ENCODE measurements at places on chromosomes 12 and 14. TPM values are rescaled to one million over a fixed set of nuclear protein-coding genes. Genes with fewer than 3 reads are reported as not detected.

GRCh38 chr12:132411457-132411856 lies 78.5 kb upstream of the FBRSL1 start:
- DNase-seq = no peak

- DNase-seq = no peak
Measured at GRCh38 chr14:20775901-20776300, 5.2 kb upstream of the RNASE6 start.

DNA sequence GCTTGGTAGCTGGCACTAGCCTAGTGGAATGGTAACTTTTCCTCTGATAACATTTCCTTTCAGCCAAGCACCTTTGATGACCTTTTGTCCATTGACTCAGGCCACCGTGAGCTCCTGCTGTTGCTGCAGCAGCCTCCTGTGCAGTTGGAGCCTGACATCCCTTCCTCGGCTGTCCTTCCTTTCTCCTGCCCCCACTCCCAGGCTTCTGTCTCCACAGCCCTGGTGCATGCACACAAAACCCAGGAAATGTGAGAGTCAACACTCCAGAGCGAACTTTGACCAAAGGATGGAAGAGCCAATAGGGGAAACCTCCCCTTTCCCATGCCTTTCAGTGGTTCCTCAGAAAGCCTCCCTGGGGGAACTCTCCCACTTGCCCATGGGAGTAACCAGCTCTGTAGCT lies 115.0 kb downstream of the TMEM260 start:
- no peak for DNase-seq

- no peak for DNase-seq
Measured at GRCh38 chr12:119783787-119784186, 93.3 kb downstream of the CIT start.

DNA sequence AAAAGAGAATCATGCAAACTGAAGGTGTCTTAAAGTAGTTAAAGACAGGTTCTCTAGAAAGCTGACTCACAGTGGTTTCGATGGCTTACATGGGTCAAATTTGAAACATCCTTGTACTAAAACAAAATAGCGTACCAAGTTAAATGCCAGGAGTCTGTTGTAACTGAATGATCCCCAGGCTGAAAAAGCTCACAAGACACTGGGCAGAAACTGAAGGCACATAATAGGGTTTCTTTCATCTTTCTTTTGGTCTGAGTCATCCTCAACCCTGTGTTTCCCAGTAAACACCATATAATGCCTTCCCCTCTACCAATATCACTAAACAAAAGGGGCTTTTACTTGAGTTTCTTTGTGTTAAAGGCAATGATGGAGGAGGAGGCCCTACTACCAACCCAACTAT lies 12.8 kb downstream of the ZFYVE1 start:
- DNase-seq = no peak

- no peak for DNase-seq
Measured at GRCh38 chr14:72613231-72613974, 280.5 kb downstream of the DPF3 start.

- DNase-seq = no peak
Measured at GRCh38 chr12:65655074-65655493, 169.2 kb upstream of the HMGA2 start.

- no peak for DNase-seq
Measured at GRCh38 chr12:953776-954175, 4.3 kb upstream of the RAD52 start.

DNA sequence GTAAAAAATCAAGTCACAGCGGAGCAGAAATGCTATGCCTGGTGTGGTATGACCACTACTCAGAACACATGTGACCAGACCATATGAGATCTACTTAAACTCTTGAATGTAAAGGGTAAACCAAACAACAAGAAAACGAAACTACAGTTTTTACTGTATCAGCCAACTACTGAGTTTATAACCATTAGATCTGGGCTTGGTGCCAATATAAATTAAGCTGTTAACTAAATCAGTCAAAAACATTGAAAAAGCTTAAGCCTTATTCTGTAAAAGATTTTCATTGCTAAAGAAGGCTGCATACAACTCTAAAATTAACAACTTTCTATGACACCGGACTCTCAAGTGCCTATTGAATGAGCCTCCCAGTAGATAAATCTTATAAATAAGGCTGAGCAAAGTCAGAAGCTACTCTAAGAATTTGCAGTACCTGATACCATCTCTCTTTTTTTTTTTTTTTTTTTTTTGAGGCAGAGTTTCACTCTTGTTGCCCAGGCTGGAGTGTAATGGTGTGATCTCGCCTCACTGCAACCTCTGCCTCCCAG lies 35.4 kb downstream of the SPTLC2 start:
- DNase-seq = no peak

- DNase-seq = no peak
Measured at GRCh38 chr12:24378548-24379407, 429.3 kb upstream of the SOX5 start.

DNA sequence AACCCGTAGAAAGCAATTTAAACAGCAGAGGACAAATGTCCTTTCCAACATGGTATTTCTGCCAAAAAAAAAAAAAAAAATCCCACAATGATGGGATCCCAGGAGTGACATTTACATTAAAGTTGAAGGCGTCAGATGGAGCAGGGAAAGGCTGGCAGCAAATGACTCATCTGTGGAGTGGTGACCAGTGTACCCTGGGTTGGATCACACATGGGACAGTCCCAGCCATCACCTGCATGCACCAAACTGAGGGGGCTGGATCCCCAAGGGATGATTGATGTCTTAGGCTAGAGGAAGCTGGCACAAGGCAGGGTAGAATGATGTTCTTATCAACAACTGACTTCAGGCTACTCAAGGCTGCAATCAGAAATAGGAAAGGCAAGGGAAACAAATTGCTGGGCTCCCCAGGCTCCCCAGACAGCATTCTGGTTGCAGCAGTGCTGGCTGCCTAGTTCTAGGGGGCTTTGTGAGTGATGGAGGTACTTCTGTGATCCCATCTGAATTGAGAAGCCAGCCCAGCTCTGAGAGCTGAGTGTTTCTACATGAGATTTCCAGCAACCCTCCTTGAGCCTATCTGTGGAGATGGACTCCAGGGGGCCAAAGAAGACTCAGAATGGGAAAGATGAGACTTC lies 117.9 kb downstream of the DPF3 start:
- no peak for DNase-seq

GRCh38 chr14:42555365-42555764 lies 948.7 kb downstream of the LRFN5 start:
- DNase-seq = no peak

DNA sequence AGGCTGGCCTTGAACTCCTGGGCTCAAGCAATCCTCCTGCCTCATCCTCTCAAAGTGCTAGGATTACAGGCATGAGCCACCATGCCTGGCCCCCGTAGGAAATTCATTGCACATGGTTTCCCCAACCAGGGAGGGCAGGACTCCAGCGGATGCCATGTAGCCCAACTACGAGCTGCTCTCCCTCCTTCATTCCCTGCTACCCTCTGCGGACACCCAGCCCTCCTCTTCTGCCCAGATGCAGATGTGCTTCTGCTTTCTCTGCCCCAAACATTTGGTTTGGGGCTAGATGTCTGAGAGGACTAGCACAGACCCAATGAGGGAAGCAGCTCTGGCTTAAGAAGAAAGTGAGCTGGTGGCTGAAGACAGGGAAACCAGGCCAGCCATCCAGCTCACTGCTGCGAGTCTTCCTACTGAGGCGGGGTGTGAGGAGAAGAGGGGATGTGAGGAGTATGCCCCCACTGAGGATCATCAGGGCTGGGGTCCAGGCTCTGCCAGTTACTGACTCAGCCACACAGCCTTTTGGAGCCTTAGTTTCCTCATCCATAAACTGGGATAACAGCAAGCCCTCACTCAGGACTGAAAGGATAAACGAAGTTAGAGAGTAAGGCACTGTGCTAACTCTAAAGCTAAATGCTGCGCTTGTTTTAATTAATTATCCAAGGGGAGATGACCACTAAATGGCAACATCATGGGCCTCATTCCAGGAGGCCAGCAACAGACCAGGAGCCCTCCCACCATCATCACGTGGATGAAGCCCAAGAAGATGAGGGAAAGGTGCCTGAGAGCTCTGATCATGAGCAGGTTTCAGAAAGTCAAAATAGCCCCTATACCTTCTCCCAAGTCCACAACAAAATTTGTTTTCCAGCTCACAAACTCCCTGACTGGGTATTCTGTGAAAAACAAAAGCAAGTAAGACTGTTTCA lies 10.9 kb downstream of the CTDSP2 start:
- DNase-seq = no peak

GRCh38 chr12:76312315-76312714 lies 35.9 kb downstream of the BBS10 start:
- no peak for DNase-seq

DNA sequence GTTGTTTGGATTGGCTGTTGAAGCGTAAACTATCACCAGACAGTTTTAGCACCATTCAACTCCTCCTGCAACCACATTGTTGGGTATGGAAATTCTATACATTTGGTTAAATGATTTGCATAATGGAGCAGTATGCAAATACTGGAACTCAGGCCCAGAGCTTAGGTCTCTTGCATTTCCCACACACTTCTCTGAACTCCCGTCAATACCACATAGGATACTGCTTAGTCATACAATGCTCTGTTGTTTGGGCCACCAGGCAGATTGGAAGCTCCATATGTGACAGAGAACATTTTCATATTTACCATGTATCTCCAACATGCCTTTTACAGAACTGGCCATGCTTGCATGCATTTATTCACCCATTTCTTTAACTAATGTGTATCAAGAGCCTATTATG lies 78.0 kb downstream of the IFNG start:
- DNase-seq = no peak

DNA sequence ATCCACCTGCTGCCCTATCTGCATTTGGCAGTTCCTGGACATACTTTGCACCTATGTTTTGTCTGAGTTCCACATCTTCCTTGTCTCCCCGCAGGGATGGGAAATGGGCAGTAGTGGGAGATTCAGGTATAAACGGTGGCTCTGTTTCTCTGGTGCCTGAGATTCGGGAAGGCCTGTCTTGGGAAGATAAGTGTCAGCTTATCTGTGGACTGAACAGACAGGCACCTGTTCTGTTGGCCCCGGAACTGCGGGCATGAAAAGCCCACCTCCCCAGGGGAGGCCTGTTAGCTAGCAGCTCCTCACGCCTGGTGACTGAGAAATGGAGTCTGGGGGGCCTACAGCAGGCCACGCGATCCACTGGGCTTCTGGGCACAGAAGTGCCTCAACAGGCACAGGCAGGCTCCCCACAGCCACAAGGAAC lies 5.8 kb downstream of the PHB2 start:
- DNase-seq = no peak

GRCh38 chr12:90331821-90332220 lies 623.2 kb downstream of the CCER1 start:
- DNase-seq = no peak

- peak; percentile 55 for DNase-seq
Measured at GRCh38 chr12:49698619-49699545, 8.3 kb downstream of the FMNL3 start.

DNA sequence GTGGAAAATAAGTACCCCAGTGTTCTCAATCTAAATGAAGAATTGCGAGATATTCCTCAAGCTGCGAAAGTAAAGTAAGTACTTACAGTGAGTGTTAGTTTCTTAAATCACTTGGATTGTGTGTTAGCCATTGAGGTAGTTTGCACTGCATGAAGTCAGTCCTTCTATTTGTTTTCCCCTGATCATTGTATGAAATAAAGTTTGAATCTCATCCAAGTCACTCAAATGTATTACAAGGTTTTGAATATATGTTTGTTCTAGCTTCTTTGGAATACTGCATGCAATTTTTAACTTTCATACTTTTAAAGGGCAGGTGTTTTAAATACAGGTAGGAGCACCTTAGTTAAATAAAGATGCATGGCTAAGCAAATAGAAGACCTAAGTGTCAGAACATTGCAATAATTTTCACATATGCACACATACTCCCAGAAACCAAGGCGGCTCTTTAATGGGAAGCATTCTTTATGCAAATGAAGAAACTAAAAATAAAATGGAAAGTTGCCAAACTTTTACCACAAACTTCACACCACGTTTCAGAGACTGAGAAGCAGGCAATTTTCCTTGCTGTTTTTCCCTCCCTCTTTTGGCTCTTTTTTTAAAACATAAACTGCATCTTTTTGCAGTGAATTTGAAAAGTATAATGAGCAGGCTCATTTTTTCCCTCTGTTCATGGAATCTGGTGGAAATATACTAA lies 105.6 kb downstream of the GPR135 start:
- no peak for DNase-seq

DNA sequence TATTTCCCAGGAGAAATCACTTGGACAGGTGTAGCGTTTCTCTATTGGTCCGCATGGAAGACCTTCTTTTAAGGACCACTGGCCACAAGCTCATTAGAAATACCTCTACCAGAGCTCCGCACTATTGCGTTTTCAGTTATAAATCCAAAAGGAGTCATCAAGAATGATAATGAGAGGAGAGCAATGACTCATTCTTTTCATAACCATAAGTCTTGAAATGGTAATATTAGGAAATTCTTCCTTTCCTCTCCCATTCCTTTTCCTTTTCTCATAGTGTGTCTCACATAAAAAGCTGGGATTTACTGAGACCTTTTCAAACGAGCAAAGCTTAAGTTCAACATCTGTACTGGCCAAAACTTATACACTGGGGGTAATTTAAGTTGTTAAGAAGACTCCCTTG lies 215.7 kb downstream of the CPNE8 start:
- no peak for DNase-seq

DNA sequence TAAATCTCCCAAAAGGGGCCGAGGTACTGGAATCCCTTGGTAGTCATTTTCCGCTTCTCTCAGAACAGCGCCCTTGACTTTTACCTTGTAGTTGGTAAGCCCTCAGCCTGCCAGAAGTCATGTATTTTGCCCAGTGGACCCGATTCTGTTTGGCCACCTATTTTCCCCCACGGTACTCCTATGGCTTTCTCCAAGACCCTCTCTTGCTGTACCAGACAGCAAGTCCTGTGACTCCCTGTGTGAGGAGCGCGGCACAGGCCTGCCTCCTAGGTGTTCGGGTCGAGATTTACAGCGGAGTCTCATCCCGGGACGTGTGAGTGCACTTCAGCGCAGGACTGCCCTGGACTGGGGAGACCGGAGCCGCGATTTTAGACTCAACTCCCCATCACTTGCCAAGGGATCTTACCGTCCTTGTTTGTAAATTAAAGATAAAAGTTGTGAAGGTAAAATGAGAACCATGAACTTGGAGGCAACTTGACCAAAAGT lies 1.1 kb upstream of the MBD6 start:
- peak; percentile 20 for DNase-seq

TAS2R42 gene
- not detected for total RNA-seq

FGF6 gene
- total RNA-seq = not detected

PAPOLA gene
- total RNA-seq = 192 TPM

GLS2 gene
- total RNA-seq = 4.7 TPM

TAC3 gene
- 0.32 TPM for total RNA-seq

DIO2 gene
- not detected for total RNA-seq

VRTN gene
- not detected for total RNA-seq

INSM2 gene
- not detected for total RNA-seq

SIX6 gene
- not detected for total RNA-seq

FSCB gene
- total RNA-seq = not detected

PARP2 gene
- total RNA-seq = 42.9 TPM

OAS3 gene
- total RNA-seq = 37.4 TPM

CLEC4E gene
- total RNA-seq = not detected

TRPV4 gene
- total RNA-seq = not detected

Data from activated naive CD8-positive, alpha-beta T cell treated with anti-CD3 and anti-CD28 coated beads for 36 hours (primary cell).